ENCODE measurements at places on chromosomes 12 and 14.

- DNase-seq: no peak
Measured at GRCh38 chr12:74349925-74350324, 187.7 kb upstream of the ATXN7L3B start.

GRCh38 chr12:106345746-106346145 is 11.8 kb upstream of the POLR3B start:
- no peak for DNase-seq

DNA sequence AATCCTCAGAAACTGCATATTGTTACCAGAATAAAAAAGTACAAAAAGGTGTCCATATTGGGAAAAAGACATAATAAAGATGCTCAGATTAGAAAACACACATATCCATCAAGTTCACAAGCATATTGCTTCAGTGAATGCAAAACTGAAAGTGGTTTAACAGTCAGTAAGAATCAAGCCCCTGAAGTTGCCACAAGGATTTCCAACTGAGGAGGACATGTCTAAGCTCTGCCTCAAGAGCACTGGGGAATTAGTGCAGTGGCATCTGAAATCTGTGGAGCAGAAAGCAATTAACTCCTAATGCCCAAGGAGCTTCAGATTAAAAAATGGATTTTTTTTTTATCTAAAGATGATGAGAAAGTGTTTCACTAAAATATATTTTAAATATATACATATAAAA is 113.2 kb downstream of the DENND5B start:
- DNase-seq: no peak

- no peak for DNase-seq
Measured at GRCh38 chr12:77104792-77105191, 39.4 kb upstream of the E2F7 start.

GRCh38 chr12:65930114-65930828 is 106.0 kb downstream of the HMGA2 start:
- no peak for DNase-seq

GRCh38 chr12:129811963-129812362 is 91.9 kb downstream of the TMEM132D start:
- no peak for DNase-seq

GRCh38 chr14:61077951-61078720 is 97.1 kb downstream of the SLC38A6 start:
- no peak for DNase-seq

DNA sequence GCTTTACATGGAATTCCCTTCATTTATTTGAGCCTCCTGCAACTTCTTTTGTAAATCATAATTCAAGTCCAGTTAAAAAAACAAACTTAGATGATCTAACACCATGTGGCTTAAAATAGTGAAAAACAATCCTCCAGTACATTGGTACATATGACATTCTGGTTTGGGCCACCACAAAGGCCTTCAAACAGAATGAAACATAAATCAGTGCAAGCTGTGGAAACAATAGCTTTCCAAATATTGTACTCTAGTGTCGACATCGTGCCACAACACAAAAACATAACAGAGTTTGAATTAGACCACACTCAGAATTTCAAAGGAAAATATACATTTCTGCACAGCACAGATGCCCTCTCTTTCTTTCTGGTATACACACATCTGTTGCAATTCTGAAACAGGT is 751.3 kb downstream of the SLC6A15 start:
- no peak for DNase-seq

- DNase-seq: no peak
Measured at GRCh38 chr12:70840656-70841350, 79.7 kb downstream of the PTPRR start.

DNA sequence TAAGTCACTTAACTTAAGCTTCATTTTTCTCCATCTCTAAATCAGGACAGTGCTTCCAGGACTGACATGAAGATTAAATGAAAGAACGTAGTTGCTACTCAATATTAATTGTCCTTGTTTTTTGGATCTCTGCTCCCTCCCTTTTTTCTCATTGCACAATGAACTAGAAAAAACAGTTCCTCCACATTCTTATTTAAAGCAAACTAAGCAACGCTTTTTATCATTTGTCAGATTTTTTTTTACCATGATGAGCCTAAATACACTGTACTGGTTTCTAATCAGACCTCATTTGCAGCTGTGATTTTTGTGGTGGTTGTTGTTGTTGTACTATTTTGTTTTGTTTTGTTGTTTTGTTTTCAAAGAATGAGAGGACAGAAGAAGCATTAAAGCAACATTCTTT is 23.2 kb upstream of the PARP11 start:
- no peak for DNase-seq

- DNase-seq: no peak
Measured at GRCh38 chr12:29132316-29132715, 16.8 kb upstream of the FAR2 start.

DNA sequence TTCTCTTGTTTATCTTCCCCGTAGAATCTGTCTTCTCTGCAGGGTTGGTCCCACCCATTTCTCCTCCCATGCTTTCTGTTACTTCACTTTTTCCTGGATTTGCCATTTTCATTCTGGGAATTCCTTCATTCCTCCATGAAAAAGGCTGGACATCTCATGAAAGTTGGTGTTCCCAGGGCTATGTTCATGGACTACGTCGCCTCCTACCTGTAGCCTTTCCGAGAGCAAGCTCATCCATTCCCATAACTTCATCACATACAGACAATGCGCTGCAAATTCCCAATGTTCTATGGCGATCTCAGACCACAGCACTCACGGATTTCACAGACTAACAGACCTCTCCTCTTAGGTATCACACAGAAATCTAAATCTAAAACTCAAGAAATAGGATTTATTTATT is 217.1 kb downstream of the EXOC5 start:
- no peak for DNase-seq

DNA sequence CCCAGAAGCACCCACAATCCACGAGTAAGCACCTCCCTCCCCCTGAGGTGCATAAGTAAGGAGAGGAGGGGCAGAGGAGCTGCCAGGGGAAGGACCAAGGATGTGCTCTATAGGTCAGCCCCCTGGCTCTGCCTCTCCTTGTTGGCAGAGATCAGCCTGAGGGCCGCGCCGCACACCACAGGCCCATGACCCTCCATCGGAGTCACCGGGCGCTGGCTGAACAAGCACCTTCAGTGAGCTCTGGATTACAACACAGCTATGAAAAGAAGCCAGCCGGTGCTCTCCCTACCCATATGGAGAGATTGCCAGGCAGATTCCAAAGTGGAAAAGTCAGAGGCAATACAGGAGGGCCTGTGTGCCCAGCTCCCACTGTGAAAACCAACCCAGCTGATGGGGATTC is 257.3 kb downstream of the GLT1D1 start:
- DNase-seq: no peak

GRCh38 chr14:95204705-95205104 is 47.4 kb upstream of the DICER1 start:
- DNase-seq: peak; percentile 65

DNA sequence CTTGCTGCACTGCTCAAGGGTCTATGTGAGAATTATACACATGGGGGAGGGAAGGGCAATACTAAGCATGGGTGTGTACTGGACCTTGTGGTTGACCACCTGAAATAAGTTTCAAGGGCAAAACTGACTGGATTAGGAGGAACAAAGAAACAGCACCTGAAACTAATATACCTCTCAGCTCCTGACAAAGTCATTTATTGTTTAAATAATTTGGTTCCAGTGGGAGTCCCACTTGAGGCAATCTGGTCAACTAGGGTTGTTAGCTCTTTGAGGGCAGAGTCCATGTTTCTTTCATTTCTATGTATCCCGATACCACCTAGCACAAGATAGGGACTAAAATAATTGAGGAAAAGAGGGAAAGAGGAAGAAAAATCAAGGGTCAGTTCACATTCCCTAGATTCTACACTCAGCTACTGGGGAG is 45.5 kb downstream of the STXBP6 start:
- no peak for DNase-seq

GRCh38 chr12:121530600-121531355 is 50.0 kb downstream of the KDM2B start:
- no peak for DNase-seq

DNA sequence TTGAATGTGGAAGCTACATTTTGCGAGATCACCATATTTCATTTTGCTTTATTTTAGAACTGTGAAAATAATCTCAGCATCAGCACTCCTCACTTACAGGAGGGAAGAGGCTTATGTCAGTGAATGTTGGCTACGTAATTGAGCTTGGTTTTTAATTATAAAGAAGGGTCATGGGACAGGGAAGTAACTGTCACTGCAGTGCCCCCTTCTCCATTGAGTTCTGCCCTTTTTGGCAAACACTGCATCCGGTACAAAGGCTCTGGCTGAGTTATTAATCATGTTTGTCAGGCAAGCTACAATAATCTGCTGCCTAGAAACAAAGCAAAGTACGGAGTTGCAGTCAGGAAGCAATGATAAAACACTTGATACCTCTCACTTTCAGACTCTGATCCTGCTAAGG is 546.7 kb downstream of the SNAPC1 start:
- DNase-seq: no peak

GRCh38 chr12:19572920-19573558 is 133.7 kb downstream of the AEBP2 start:
- peak; percentile 30 for DNase-seq

DNA sequence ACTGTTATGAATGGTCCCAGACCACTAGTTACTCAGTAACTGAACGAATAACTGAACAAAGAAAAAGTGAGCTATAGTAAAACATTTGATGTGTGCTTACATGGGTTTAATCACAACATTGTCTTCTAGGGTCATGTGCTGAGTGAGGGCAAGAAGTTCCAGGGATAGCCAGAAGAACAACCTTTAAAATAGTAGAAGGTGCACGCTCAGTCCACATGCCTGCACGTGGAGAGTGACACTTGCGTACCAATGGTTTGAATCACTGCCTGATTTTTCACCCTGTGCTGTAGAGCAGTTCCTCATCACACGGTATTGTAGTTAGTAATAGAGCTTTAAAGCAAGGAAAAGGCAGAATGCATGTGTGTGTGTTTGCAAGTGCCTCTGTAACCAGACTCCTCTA is 224.2 kb downstream of the EGLN3 start:
- no peak for DNase-seq

- DNase-seq: no peak
Measured at GRCh38 chr12:105342464-105342863, 12.0 kb downstream of the C12orf75 start.

DNA sequence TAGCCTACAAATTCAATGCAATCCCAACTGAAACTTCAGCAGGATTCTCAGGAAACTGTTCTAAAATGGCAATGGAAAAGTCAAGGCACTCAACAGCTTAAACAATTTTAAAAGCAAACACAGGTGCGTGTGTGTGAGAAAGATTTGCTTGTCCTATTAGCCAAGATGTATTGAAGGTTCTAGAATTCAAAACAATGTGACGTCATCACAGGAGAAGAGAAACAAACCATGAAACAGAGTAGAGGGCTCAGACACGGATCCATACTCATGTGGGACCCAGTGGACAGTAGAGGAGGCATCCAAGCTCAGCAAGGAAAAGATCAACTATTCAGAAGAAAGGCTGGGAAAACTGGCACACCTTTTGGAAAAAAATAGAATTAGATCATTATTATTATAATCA is 152.8 kb upstream of the DHRS4 start:
- no peak for DNase-seq

DNA sequence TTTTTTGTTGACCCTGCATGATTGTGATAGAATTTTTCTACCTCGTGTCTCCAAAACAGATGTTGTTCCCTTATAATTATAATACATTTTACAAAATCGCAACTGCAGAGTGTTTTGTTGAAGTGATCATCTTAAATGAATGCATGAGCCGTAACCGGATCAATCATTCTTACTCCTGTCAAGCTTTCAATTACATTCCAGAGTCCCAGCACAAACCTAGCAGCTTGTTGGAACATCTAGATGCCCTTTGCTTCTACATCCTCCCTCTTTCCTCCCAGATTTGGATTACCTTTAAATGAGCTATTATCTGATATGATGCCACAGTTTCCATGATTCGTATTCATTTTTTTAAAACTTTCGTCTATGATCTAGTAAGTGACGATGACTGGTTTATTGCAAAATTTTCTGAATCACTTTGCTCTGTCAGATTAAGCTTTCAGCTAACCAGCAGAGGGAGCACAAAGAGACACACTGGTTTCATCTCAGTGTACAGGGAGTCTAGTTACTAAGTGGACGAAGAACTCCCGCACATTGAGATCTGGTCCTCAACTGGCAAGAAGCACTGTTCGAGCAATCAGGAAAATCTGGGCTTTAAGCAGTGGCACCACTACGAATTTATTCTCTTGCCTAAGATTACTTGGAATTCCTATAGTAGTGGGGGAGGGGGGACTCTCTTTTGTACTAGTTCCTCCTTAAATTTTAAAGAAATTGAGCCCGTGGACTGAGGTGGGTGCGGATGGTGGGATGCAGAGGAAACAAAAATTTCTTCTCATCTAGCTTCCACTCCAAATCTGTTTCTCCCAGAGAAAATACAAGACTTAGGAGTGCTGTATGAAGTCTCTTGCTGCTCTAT is 40.9 kb downstream of the TSHR start:
- DNase-seq: peak; percentile 40

GRCh38 chr12:105109465-105110212 is 2.1 kb downstream of the WASHC4 start:
- DNase-seq: no peak

- no peak for DNase-seq
Measured at GRCh38 chr12:104012331-104012730, 37.7 kb downstream of the GLT8D2 start.

GRCh38 chr12:116247377-116247776 is 30.1 kb downstream of the MED13L start:
- DNase-seq: no peak

- no peak for DNase-seq
Measured at GRCh38 chr14:105220699-105221597, 27.4 kb upstream of the BTBD6 start.

- no peak for DNase-seq
Measured at GRCh38 chr14:94500264-94500663, 9.0 kb downstream of the SERPINA12 start.

GRCh38 chr14:80523518-80524117 is 312.3 kb upstream of the DIO2 start:
- no peak for DNase-seq

- DNase-seq: no peak
Measured at GRCh38 chr14:37131205-37131604, 41.2 kb downstream of the SLC25A21 start.

DNA sequence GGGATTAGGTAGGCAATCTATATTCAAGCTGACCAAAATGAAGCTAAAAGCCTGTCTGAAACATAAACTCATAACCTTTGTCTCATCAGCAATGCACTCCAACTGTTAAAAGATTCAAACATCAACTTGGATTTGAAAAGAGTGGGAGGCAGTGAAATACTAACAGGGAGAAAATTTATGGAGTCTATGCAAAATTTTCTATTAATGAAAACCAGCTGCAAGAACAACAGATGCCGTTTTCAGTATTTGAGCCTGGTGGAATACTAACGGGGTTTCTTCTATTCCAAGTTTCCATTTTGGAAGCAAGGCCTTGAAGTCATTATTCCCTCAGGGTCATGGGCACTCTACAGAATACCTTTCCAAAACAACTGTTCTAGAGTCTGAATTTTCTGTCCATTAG is 88.3 kb downstream of the LRP6 start:
- no peak for DNase-seq

- no peak for DNase-seq
Measured at GRCh38 chr14:100568998-100569733, 18.1 kb downstream of the BEGAIN start.

DNA sequence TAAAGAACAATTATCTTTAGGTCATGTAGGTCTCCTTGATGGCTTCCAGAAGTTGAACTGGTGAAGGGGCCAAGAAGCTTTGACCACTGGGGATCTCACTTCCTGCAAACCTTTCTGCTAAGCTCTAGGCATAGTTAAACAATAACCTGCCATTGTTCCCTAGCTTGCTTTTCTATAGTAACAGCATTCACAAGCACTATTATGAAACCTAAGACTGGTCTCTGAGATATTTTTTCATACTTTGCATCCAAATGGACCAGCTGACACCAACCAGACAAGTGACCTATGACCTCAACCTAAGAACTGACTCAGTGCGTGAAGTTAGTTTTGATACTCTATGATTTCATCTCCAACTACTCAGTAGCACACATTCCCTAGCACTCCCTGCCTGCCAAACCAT is 129.1 kb downstream of the PTPRB start:
- no peak for DNase-seq
